ENCODE measurements at places on chromosomes 5 and 9.

- no peak for DNase-seq
Observed at GRCh38 chr5:16570121-16570815, 46.5 kb downstream of the RETREG1 start.

- DNase-seq, result no peak
Observed at GRCh38 chr9:94779693-94780290, 53.3 kb downstream of the AOPEP start.

GRCh38 chr9:134251296-134252069 lies 74.8 kb upstream of the RXRA start:
- no peak for DNase-seq

DNA sequence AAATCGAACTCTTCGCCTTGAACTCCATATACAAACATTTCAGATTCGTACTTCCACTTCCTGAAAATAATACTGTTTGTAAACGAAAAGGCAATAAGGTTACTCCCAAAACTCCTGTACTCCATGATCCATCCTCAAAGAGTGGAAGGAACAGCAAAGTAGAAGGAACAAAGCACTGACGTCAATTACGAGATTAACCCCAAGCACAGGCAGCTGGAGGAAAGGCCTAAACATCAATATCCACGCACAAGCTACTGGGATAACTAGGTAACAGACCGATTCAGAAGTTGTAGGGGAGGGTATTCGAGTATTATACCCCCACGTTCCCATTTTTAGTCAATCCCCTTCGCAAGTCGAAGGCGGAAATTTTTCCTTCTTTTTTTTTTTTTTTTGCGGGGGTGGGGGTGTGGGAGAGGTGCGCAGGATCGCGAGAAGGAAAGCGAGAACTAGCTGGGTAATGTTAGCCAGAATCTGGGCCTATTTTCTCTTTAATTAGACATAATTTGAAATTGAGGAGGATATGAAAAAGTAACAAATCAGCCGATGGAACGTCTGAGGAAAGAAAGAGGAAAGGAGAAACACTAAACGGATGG lies 909 bp downstream of the AFF4 start:
- peak; percentile 52 for DNase-seq

- DNase-seq, result no peak
Observed at GRCh38 chr9:107295995-107296394, 12.9 kb downstream of the RAD23B start.

- no peak for DNase-seq
Observed at GRCh38 chr9:18194316-18194715, 279.6 kb upstream of the ADAMTSL1 start.

DNA sequence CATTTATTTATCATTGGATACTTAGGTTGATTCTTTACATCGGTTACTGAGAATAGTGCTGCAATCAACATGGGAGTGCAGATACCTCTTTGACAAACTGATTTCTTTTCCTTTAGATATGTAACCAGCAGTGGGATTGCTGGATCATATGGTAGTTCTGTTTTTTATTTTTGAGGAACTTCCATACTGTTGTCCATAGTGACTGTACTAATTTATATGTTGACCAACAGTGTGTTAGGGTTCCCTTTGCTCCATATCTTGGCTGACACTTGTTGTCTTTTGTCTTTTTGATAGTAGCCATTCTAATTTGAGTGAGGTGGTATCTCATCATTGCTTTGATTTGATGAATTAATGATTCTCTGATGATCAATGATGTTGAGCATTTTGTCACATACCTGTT lies 137.3 kb upstream of the PITX1 start:
- DNase-seq, result no peak

- DNase-seq, result no peak
Observed at GRCh38 chr9:135309763-135310125, 169.8 kb upstream of the PPP1R26 start.

GRCh38 chr5:174409070-174409469 lies 315.3 kb upstream of the MSX2 start:
- DNase-seq, result no peak

- DNase-seq, result peak; percentile 59
Observed at GRCh38 chr5:16616536-16617273, at the start of gene RETREG1. RETREG1 (minus strand) TSS chr5:16616997; CDS start chr5:16616971, 26 bp downstream.

DNA sequence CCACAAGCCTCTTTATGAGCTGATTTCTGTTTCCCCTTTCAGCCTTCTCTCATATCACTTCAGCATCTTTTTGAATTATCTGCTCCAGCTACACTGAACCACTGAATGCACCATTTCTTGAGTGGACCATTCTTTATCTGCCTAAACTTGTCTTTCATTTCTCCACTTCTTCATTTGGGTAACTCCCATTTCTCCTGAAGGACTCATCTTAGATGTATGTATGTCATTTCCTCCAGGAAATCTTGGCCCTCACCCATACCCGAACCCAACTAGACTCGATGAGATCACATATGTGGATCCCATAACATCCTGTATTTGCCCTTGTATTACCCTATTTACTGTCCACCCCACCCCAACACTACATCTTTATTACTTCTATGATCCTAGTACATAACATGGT lies 249.8 kb downstream of the KIF4B start:
- no peak for DNase-seq

- DNase-seq, result no peak
Observed at GRCh38 chr5:55742778-55743177, 4.9 kb downstream of the DDX4 start.

GRCh38 chr5:68141494-68141893 lies 74.1 kb upstream of the PIK3R1 start:
- peak; percentile 26 for DNase-seq

GRCh38 chr9:129490583-129491486 lies 130.1 kb downstream of the C9orf50 start:
- DNase-seq, result no peak

DNA sequence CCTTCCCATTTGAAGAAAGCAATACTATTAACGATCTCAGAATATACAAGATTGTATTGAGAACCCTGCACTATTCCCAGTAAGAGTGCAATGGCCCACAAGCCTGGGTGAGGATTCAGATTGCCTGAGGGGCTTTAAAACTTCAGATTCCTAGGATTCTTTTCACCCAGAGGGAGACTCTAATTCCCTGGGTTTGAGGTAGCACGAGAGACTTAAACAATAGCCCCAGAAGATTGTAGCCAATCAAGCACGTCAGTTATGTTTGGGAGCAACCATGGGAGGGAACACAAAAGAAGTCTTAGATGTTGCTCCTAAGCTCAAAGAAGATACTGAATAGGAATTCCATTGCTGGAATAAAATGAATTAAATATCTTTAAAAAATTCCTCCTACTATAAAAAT lies 17.9 kb downstream of the MRPS27 start:
- no peak for DNase-seq

GRCh38 chr9:7067169-7067568 lies 309.4 kb downstream of the KDM4C start:
- DNase-seq, result no peak

- peak; percentile 18 for DNase-seq
Observed at GRCh38 chr5:132591145-132591544, 34.4 kb downstream of the RAD50 start.

- no peak for DNase-seq
Observed at GRCh38 chr5:9947225-9947714, 302.4 kb downstream of the ATPSCKMT start.

DNA sequence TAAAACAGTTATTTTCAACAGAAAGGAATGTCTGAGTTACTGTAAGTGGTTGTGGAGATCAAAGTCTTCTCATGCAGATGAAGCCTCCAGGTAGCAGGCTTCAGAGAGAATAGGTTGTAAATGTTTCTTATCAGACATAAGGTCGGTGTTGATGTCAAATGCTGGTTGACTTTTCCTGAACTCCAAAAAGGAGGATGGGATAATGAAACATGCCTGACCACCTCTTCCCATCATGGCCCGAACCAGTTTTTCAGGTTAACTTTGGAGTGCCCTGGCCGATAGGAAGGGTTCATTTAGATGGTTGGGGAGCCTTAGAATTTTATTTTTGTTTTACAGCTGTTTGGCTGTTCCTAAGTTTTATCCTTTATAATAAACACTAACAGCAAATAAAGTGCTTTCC lies 478.4 kb downstream of the ACTL7B start:
- no peak for DNase-seq

DNA sequence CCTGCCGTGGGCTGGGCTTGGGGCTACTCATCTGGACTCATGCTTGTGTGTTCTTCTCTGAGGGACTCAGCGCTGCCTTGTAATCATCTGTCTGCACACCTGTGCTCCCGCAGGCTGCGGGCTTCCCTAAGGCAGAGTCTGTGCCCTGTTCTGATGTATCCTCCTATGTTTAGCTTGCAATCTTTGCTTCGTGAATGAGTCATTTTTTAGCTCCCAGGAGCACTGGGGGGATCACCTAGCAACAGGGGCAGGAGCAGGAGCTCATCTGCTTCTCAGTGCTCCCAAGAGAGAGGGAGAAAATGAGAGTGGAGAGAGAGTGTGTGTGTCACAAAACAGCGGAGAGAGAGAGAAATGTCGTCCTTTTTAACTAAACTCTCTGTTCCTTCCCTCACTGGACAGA lies 202.4 kb upstream of the ZNF618 start:
- no peak for DNase-seq

- DNase-seq, result no peak
Observed at GRCh38 chr9:132663117-132663516, 6.7 kb downstream of the DDX31 start.

GRCh38 chr9:90325913-90326653 lies 316.5 kb downstream of the DIRAS2 start:
- no peak for DNase-seq

- no peak for DNase-seq
Observed at GRCh38 chr5:125277494-125278154, 531.2 kb upstream of the ZNF608 start.

DNA sequence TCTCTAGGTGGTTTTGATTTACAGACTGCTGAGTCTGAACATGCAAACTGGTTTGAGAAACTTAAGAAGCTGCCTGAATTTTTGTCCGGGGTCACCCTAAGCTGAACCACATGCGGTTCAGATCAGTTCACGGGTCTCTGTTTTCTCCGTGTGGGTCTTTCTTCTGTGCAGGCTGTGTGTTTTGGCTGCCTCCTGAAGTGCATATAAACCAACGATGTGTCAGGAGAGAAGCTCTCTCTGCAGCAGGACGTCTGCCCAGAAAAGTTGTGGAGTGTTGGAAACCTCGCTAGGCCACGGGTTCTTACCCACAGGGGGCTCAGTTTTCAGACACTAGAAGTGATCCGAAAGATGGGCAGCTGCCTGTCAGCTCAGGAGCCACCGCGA lies 364.2 kb downstream of the IRX2 start:
- no peak for DNase-seq

DNA sequence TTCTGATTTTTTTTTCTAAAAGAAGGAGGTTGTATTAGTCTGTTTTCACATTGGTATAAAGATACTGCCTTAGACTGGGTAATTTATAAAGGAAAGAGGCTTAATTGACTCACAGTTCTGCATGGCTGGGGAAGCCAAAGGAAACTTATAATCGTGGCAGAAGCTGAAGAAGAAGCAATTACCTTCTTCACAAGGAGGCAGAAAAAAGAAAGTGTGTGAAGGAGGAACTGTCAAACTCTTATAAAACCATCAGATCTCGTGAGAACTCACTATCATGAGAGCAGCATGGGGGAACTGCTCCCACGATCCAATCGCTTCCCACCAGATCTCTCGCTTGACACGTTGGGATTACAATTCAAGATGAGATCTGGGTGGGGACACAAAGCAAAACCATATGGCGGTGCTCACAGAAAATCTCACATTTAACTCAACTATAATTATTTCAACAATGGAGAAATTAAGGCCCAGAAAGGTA lies 27.1 kb downstream of the DPYSL3 start:
- no peak for DNase-seq

DNA sequence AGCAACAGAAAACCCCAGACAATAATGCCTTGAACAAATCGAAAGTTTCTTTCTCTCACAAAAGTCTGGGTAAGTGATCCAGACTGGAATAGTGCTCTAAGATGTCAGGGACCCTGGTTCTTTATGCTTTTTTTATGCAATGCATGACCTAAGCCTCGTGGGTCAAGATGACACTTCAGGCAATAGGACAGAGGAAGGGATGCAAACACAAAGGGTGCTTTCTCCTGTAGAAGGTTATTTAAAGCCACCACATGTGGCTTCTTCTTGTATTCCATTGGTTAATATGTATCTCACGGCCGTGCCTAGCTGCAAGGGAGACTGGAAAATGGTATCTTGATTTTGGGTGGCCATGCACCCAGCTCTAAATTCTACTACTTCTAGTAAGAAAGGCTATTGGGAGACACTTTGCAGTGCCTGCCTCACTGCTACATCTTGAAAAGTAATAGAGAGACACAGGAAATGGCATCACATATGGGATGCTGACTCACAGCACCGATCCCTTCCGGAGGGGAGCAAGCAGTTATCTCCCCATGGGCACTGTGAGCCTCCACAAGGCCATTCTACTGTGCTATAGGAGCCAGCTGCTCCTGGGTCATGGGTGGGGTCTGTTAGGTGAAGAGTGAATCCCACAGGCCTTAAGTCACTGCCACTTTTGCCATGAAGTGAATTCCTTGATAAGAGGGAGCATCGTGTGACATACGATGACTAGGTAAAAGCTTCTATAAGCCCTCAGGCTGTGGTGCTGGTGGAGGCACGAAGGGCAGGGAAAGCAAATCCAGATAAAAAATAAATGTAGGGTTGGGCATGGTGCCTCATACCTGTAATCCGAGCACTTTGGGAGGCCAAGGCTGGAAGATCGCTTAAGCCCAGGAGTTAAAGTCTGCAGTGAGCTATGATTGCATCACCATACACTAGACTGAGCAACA lies 32.5 kb upstream of the RAB14 start:
- no peak for DNase-seq

DNA sequence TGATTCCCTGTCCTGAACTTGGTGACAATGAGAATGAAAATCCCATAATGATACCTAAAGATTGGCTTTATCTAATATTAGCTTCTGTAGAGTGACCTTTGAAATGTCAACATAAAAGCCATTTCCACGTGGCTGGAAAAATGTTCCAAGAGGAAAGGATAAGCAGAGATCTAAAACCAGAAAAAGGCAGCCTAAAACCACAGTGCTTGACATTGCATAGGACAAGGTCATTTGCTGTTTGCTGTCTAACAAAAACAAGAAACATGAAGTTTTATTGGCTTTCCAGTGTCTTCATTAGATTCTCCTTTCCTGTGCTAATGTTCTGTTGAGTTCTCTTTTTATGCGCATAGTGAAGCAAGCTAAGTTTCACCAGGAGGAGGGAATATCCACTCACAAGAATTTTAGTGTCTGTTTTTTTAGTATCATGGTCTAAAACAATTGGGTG lies 44.6 kb downstream of the CPEB4 start:
- no peak for DNase-seq

DNA sequence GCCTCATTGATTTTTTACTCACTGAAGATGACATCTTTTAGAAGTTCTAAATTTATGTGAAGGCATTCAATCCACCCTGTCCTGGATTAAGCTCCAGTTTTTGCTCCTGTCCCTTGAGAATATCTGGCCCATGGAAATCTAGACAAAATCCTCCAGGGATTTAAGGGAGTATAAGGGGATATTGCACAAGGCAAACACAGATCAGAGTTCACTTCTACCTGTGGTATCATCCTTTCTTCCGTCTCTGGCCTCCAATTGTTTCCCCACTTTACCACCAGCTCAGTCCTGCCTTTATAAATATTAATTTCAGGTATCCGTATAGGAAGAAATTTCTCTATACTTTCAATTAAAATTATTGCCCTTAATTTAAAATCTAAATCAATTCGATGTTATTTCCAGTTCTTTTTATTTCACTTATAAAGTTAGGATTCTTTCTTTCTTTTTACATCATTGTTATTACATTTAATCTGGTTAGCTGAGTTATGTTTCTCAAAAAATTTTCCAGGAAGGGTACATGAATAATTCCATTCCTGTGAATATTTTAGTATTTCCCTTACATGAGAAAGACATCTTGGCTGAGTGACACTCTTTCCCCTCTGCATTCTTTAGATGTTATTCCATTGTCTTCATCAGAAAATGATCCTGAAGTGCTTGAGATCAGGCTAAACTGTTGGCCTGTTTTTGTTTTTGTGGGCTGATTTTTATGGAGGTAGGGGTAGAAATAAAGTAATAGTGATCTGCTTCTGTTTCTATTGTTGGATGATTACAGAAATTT lies 194.3 kb upstream of the MAP3K1 start:
- DNase-seq, result no peak
